MG63 (cell line): ENCODE measurements at places on chromosomes 13 and 19.

DNA sequence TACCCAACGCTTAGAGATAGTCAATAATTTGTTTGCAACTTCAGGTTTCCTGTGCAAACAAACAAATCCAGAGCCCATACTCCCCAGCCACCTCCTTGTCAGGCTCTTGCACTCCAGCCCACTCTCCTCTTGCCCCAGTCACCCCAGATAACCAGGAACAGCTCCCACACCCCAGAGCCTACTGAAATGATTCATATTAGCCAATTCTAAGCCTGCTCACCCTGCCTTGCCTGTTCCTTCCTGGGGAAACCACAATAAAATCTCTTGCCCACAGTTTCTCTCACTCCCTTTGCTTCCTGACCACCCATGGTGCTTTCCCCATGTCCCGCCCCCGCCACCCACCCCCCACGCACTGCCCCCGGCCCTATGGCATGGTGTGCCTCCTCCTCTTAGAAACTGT lies 3.8 kb upstream of the ACTL9 start:
- DNase-seq, result no peak

GRCh38 chr13:20351281-20352022 lies 119.3 kb upstream of the GJB6 start:
- no peak for DNase-seq

DNA sequence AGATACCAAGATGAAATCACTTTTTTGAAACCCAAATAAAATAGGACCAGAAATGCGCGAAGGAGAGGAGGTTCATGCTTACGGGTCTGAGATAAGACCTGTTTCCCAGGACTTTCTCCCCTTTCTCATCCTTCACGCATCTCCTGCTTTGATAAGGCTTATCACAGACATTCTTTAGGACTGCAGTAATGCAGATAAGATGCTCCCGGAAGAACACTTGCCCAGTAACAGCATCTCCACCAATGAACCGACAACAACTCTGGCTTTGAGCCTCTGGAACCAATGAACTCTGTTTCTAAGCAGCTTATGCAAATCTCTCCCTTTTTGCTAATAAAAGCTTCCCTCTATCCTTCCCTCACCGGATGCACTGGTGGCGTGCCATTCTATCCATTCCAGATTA lies 783.4 kb upstream of the ARGLU1 start:
- DNase-seq, result no peak

- DNase-seq, result no peak
Observed at GRCh38 chr13:30984620-30985019, 52.2 kb downstream of the TEX26 start.

DNA sequence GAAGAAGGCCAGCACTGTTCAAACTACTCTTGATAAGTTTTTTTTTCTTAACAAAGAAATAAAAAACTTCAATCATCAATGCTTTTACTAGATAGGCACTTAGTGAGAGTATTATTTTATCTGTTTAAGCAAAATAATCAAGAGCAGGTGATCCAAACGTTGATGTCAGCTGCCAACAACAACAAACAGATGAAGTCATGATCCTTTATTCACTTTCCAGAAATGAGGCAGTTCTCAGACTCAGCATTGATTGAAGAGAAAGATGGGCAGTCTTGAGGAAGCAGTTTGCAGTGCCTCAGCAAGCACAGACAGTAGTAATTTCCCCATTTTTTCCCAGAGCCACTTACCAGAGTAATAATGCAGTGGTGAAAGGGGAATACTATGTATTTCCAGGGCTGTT lies 38.4 kb upstream of the CSNK1A1L start:
- DNase-seq, result no peak

DNA sequence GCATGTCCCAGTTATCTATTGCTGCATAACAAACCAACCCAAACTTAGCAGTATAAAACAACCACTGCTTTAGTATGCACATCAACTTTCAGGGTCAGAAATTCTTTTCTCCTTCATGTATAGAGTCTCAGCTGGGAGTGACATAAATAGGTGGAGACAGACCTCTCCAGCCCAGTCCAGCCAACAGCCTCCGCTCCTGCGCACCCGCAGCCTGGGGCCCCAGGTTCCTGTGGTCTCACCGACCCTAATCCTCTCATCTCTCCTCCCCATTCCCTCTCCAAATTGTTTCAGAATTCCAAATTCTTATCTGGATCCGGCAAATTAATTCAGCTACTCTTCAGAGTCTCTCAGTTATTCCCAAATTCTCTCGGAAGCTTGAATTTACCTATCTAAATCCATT lies 522 bp upstream of the ATP12A start:
- DNase-seq, result no peak
